ENCODE measurements at places on chromosomes 1 and 21. TPM values are rescaled to one million over a fixed set of nuclear protein-coding genes. Genes with fewer than 3 reads are reported as not detected.

DNA sequence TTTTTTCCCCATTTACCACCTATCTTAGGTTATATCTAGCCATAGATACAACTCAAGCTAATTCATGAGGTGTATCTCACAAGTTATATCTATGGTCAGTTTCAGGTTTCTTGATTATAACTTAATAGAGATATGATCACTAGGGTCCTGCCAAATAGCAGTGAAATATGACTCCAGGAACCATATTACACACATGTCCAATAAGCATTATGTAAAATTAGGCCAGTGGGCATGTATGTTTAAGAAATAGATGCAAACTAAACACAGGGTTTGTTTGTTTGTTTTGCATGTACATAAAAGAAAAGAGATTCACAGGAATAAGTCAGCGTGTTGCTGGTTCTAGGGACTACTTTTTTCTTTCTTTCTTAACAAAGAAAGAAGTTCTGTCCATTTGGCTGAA lies 112.5 kb upstream of the ST6GALNAC5 start:
- no peak for DNase-seq
- H3K4me1 ChIP-seq, result no peaks in the 10 kb centered on the region
- H3K36me3 ChIP-seq, result no peaks in the 10 kb centered on the region

DNA sequence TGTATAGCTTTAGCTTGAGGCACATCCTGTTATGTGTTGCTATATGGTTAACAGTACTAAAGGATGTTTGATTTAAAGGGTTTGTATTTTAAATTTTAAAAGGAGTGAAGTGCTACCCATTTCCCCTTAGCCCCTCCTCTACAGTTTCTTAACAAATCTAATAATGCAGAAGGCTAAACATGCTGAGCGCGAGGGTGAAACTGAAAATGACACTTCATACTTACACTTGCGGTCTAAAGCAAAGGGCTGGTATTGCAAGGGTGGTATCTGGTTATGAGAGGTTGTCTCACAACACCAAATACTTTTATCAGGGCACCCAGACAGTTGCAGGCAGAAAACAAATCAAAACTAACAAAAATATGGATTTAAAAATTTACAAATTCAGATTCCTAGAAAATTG lies 172.3 kb downstream of the SIPA1L2 start:
- H3K27ac ChIP-seq, result no peak overlapping the region
- H3K27me3 ChIP-seq, result no peaks in the 10 kb centered on the region
- DNase-seq, result no peak
- H3K4me3 ChIP-seq, result no peak overlapping the region
- no peaks in the 10 kb centered on the region for H3K36me3 ChIP-seq

DNA sequence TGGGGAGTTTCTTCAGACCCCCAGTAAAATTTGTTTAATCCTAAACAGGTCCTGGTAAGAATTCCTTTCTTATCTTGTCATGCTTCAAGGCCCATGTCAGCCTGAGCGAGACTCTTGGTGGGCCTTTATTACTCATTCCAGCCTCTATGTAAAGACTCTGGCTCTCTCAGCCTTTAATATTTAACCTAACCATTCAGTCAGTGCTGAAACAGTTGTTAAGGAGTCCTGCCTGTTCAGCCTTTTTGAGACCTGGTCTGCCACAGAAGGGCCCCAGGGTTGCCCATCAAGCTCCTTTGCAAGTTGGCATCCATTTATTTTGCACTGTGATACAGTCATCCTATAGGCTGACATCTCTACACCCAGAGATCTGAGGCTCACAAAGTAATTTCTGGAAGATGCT lies 107.7 kb upstream of the VANGL1 start:
- H3K36me3 ChIP-seq, result no peaks in the 10 kb centered on the region
- no peak overlapping the region for H3K4me3 ChIP-seq
- DNase-seq, result no peak
- no peaks in the 10 kb centered on the region for H3K27me3 ChIP-seq

Gene NT5C1A
- polyA plus RNA-seq, result 0.68 TPM

GRCh38 chr21:32239551-32239950 lies 39.3 kb downstream of the MIS18A start:
- no peak for DNase-seq
- no peak overlapping the region for H3K27ac ChIP-seq
- no peak overlapping the region for H3K4me3 ChIP-seq
- no peaks in the 10 kb centered on the region for H3K4me1 ChIP-seq

DNA sequence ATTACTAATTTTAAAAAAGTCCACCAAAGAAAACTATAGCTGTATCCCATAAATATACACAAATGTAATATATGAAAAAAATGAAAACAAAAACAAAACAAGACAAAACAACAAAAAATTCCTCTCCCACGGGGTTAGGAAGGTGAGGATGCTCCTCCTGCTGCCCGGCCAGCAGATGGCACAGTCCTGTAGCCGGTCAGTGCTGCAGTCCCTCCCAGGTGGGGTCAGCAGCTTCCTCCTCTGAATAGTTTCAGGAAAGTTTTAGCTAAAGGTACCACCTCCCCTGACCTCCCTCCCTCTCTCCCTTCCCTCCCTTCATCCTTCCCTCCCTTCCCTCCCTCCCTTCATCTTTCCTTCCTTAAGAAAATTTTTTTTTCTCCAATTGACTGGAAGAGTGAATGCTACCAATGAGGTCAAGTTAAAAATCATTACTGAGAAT lies 67.8 kb upstream of the BCL10 start:
- no peak for DNase-seq
- no peak overlapping the region for H3K4me3 ChIP-seq
- no peaks in the 10 kb centered on the region for H3K27me3 ChIP-seq

- DNase-seq, result no peak
- H3K36me3 ChIP-seq, result no peaks in the 10 kb centered on the region
- H3K27ac ChIP-seq, result no peak overlapping the region
- H3K4me3 ChIP-seq, result no peak overlapping the region
Measured at GRCh38 chr1:171807556-171807955, 26.1 kb downstream of the METTL13 start.

DNA sequence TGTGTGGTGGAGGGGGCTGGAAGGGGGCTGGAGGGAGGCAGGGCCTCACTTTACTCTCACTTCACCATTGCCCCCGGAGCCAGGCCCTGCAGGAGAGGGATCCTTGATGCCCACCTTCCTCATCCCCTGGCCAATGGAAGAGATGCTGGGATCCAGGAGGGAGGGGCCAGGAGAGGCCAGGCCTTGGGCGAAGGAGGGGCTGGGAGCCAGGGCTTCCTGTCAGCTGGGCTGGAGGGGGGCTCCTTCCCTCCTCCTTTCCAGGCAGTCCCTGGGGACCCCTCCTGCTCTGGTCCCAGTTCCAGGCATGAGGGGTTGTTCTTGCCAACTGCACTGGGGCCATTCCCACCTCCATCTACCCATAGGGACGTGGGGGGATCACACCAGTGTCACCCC lies 5.7 kb downstream of the AHDC1 start:
- no peaks in the 10 kb centered on the region for H3K27me3 ChIP-seq
- H3K4me3 ChIP-seq, result no peak overlapping the region
- DNase-seq, result peak; percentile 70
- no peaks in the 10 kb centered on the region for H3K36me3 ChIP-seq

DNA sequence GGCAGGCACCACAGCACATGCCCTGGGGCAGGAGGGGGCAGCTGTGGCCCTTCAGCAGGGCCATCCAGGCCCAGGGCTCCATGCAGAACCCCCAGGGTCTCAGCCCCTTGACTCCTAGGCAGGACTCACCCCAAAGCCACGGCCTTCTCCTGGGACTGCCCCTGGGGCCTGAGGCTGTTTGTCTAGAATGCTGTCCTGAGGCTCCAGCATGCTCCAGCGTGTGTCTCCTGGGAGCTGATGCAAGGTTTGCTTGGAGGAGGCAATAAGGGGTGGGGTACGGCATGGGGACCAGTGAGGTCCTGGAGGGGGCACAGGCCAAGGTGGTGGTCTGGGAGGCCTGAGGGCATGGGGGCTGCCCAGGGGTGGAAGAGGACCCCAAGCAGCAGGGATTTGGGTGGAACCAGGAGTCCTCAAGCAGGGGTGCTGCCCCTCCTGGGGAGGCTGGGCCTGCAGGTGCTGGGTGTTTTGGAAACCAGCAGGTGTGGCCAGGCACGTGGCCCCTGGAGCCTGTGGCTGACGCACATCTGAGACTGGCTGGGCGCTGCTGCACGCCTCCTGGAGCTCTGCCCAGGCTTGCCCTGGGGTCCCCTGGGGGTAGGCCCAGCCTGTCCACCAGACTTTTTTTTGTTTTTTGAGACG lies 7.8 kb upstream of the CALML6 start:
- no peaks in the 10 kb centered on the region for H3K36me3 ChIP-seq
- peaks cover 35% of the 10 kb centered on the region for H3K4me1 ChIP-seq
- no peaks in the 10 kb centered on the region for H3K27me3 ChIP-seq
- no peak for DNase-seq
- no peak overlapping the region for H3K4me3 ChIP-seq
- H3K27ac ChIP-seq, result no peak overlapping the region

GRCh38 chr1:165387961-165388360 lies 31.4 kb upstream of the LMX1A start:
- H3K4me1 ChIP-seq, result peaks cover 27% of the 10 kb centered on the region
- H3K27ac ChIP-seq, result no peak overlapping the region
- H3K36me3 ChIP-seq, result no peaks in the 10 kb centered on the region
- H3K27me3 ChIP-seq, result no peaks in the 10 kb centered on the region
- H3K4me3 ChIP-seq, result no peak overlapping the region

DNA sequence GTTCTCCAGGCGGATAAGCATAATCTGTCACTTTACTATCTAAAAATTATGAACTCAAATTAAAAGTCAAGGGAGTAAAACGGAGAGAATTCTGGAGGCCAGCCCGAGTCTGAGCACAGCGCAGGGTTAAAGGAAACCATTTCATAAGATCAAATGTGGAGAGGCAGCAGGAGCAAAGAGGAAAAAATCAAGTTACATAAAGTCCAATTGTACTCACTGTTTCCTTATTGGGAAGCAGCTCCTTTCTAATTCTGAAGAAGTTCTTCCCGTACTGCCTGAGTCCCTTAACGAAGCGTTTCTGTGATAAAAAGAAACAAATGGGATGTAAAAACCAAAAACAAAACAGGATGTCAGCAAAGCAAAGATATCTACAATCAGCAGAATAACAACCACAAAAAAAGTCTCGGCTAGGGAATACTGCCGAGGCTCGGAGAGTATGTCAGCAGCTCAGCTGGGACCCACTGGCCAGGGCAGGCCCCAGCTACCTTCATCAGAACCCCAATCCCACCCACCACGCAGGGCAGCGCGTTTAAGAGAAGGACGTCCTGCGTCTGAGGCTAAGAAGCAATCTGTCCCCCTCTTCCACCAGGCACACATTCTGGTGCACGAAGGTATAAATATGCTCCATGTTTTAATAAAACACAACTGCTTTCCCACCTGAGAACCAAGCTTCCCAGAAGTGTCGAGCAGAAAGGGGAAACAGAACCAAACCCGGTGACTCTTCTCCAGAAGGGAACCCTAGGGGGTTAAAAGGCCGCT lies 104.8 kb downstream of the SLC45A1 start:
- no peak for DNase-seq
- H3K4me3 ChIP-seq, result peak overlapping the region; percentile 77
- H3K36me3 ChIP-seq, result no peaks in the 10 kb centered on the region
- peaks cover 35% of the 10 kb centered on the region for H3K4me1 ChIP-seq
- peak overlapping the region; percentile 95 for H3K27ac ChIP-seq

DNA sequence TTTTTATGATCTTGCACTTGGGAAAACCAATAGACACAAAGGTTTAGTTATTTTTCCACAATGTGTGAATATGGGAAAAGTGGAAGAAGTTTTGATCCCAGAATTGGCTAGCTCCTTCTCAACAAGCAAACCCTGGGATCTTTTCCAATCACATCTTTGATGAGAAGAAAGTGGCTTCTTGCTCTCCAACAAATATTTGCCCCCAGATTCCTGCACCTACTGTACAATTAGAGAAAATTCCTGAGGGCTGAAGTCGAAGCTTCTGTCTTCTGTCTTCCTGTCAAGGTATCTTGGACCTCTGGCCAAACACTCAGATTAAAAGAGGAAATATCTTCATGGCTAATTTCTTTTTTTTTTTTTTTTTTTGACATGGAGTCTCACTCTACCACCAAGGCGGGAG lies 113.1 kb upstream of the SLC45A1 start:
- H3K4me3 ChIP-seq, result no peak overlapping the region
- no peaks in the 10 kb centered on the region for H3K27me3 ChIP-seq
- no peaks in the 10 kb centered on the region for H3K36me3 ChIP-seq
- DNase-seq, result no peak
- H3K4me1 ChIP-seq, result peaks cover 18% of the 10 kb centered on the region
- H3K27ac ChIP-seq, result peak overlapping the region; percentile 71

Gene DSTYK
- 3.2 TPM for polyA plus RNA-seq

Data from heart right ventricle (tissue), 16 donors.